A549 treated with GW870086 at 1 μM for 4 hours (cell line): ENCODE measurements at places on chromosomes 1 and 21. TPM values are rescaled to one million over a fixed set of nuclear protein-coding genes. Genes with fewer than 3 reads are reported as not detected.

Gene LYSMD1
- 5.1 to 7.7 TPM (median 5.8 TPM) in 5 replicates for total RNA-seq

Gene PCP4
- not detected in 5 replicates for total RNA-seq

Gene SLAMF1
- total RNA-seq = not detected in 5 replicates

Gene HCRTR1
- total RNA-seq = not detected in 5 replicates

Gene PAQR6
- total RNA-seq = 2.4 to 5.5 TPM (median 3.3 TPM) in 5 replicates

Gene CIART
- total RNA-seq = 0.97 to 2.4 TPM (median 1.3 TPM) in 5 replicates
